Adrenal gland (tissue), 19 donors: ENCODE measurements at places on chromosomes 1 and 21.

DNA sequence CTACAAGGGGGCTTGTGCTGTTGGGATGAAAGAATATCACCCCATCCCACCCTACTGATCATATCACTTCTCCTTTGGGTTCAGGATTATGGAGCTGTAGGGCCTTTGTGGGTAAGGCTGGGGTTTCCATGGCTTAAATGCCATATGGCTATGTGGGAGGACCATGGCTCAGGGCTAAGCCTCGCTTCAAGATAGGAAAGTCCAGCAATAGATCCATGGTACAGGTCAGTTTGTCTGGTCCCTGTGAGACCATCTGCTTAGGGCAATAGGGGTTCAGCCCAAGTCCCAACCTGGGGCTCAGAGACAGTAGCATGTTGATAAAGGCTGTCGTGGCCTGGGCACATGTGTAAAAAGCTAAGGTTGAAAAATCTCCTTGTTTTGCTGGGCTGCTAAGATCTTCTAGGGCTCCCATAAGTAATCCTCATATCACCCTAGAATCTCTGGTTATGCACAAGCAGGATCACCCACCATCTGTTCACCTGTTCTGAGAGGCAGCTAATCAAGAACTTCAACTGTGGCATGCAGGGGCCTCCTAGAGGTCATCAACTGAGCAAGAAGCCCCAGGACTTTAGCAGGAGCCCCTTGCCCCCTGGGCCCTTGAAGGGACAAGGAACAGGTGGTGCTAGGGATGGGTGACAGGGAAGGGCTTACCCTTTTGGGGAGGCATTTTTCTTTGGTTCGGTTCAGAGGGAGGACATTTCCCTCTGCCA is 66.5 kb downstream of the UBE2T start:
- no peaks in the 10 kb centered on the region for H3K36me3 ChIP-seq
- H3K27ac ChIP-seq, result no peak overlapping the region
- no peak for DNase-seq
- no peaks in the 10 kb centered on the region for H3K27me3 ChIP-seq

GRCh38 chr1:101191049-101191448 is 45.8 kb upstream of the S1PR1 start:
- H3K27ac ChIP-seq, result no peak overlapping the region
- no peak overlapping the region for H3K4me3 ChIP-seq
- H3K27me3 ChIP-seq, result peaks cover 3% of the 10 kb centered on the region
- DNase-seq, result no peak

GRCh38 chr1:41545996-41546832 is 61.7 kb upstream of the EDN2 start:
- no peaks in the 10 kb centered on the region for H3K36me3 ChIP-seq
- DNase-seq, result no peak

DNA sequence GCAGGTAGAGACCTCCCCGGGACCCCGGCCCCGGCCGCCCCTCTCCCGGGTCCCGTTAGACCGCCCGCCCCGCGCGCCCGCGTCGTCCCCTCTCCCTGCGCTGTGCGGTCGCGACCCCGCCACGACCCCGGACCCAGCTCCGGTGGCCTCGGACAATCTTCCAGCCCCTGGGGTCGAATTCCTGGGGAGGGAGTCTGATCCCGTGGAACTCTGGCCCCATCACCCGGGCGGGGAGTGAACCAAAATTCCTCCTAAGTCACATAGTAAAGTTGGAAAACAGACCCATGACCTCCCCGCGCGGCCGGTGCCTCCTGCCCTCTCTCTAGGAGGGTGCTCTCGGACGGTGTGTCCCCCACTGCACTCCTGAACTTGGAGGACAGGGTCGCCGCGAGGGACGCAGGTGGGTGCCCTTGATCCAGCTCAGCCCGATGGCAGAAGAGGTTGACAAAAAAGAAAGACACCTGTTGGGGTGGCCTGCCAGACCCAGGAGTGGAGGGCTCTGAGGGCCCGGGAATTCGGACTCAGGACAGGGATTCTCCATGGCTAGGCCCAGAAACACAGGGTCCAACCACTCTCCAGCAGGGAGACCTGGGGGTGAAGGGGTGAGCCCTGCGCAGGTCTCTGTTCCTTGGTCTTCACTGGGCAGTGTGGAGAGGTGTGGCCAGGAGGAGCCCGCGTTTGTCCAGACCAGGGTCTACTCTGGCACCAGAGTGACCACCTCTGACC is 451 bp downstream of the ADAMTSL4 start:
- H3K4me1 ChIP-seq, result peaks cover 40% of the 10 kb centered on the region
- no peak overlapping the region for H3K4me3 ChIP-seq
- H3K27me3 ChIP-seq, result no peaks in the 10 kb centered on the region
- no peaks in the 10 kb centered on the region for H3K36me3 ChIP-seq
- H3K27ac ChIP-seq, result peak overlapping the region; percentile 92
- peak; percentile 50 for DNase-seq

- peaks cover 11% of the 10 kb centered on the region for H3K4me1 ChIP-seq
- H3K36me3 ChIP-seq, result no peaks in the 10 kb centered on the region
- no peak overlapping the region for H3K27ac ChIP-seq
- DNase-seq, result no peak
- no peaks in the 10 kb centered on the region for H3K27me3 ChIP-seq
These were observed 40.8 kb downstream of the WNT2B start for GRCh38 chr1:112549590-112549989.

DNA sequence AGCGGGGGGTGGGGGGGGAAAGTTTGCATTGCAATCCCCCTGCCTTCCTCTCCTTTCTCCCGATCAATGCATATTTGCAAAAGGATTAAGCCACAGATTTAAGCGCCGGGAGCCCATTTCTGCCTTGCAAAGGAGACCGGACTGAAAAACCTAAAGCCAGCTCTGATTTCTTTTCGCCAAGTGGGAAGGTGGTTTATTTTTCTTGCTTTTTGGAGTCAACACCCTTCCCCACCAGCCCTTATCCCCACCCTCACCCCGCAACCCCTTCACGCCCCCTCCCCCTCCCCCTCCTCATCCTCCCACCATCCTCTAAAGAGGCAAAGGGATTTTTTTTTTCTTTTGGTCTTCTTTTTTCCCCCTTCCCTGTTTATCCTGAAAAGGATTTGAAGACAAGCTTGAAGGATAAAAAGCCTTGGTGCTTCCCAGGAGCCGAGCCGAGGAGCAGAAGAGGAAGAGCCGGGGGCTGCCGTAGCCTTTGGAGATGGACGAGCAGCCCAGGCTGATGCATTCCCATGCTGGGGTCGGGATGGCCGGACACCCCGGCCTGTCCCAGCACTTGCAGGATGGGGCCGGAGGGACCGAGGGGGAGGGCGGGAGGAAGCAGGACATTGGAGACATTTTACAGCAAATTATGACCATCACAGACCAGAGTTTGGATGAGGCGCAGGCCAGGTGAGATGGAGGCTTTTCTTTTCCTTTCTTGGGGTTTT is 513 bp downstream of the PBX1 start:
- DNase-seq, result peak; percentile 51
- peak overlapping the region; percentile 82 for H3K27ac ChIP-seq
- no peaks in the 10 kb centered on the region for H3K36me3 ChIP-seq

GRCh38 chr1:209769971-209770370 is 14.1 kb downstream of the TRAF3IP3 start:
- H3K27me3 ChIP-seq, result no peaks in the 10 kb centered on the region
- DNase-seq, result no peak
- no peaks in the 10 kb centered on the region for H3K36me3 ChIP-seq
- H3K4me1 ChIP-seq, result peaks cover 12% of the 10 kb centered on the region
- H3K27ac ChIP-seq, result no peak overlapping the region

- no peaks in the 10 kb centered on the region for H3K36me3 ChIP-seq
- no peaks in the 10 kb centered on the region for H3K4me1 ChIP-seq
- DNase-seq, result no peak
- H3K27ac ChIP-seq, result no peak overlapping the region
- H3K27me3 ChIP-seq, result no peaks in the 10 kb centered on the region
These were observed 11.9 kb downstream of the MX2 start for GRCh38 chr21:41373763-41374162.

- no peak overlapping the region for H3K27ac ChIP-seq
- H3K4me1 ChIP-seq, result no peaks in the 10 kb centered on the region
- H3K36me3 ChIP-seq, result no peaks in the 10 kb centered on the region
- no peak overlapping the region for H3K4me3 ChIP-seq
- no peak for DNase-seq
- H3K27me3 ChIP-seq, result no peaks in the 10 kb centered on the region
These were observed 19.4 kb downstream of the CERS2 start for GRCh38 chr1:150955280-150955679.

DNA sequence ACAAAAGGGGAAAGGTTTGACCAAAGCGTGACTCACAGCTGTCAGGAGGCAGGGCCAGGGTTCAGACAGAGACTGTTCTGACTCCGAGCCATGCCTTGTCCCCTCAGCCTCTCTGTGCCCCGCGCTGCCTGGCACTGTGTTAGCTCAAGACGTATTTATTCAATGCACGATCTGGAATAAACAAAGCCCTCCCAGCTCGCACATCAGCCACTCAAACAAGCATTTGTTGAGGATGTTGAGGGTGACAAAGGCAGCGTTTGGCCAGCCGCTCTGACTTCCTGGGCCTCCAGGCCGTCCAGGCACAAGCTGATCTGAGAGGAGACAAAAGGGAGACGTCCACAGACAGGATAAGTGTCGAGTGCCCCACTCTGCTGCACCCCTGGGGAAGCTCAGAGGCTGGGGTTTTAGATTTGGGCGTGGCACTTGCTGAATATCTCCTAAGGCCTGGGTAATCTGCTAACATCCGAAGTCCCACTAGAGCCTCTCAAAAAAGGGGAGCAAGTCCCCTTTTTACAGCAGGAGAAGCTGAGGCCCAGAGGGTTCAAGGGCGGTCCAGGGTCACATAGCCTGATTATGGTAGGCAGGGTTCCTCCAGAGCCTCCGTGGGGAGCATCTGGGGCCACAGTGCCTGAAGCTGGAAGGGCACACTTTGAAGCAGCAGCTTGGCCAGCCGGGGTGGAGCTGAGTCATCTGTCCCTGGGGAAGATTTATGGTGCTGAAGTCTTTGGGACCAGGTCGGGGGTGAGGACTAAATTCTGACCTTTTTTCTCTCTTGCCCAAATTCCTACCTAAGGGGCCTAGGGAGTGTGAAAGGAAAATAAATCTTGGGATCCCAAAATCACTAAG is 95.9 kb downstream of the SPSB1 start:
- no peaks in the 10 kb centered on the region for H3K27me3 ChIP-seq
- DNase-seq, result peak; percentile 81
- peak overlapping the region; percentile 89 for H3K27ac ChIP-seq

GRCh38 chr1:43339584-43340232 is 2.1 kb downstream of the MPL start:
- H3K4me3 ChIP-seq, result no peak overlapping the region
- H3K36me3 ChIP-seq, result no peaks in the 10 kb centered on the region

DNA sequence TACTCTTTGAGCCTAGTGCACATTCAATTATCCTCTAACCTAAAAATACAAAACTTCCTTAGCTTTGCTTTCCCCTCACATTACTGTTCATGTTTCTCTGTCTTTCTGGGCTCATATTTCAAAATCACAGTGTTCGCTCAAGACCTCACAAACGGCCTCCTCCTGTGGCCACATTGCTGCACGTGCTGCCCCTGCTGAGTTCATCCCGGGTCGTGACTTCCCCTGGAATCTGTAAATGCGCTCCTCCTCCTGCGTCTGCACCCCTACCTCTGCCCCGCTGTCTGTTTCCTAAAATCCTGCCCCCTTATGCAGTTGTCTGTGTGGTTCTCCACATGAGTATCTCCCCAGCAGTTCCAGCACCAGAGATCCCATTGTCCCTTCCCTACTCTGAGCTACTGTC is 45.5 kb upstream of the RAVER2 start:
- H3K27ac ChIP-seq, result no peak overlapping the region
- no peaks in the 10 kb centered on the region for H3K4me1 ChIP-seq
- no peaks in the 10 kb centered on the region for H3K36me3 ChIP-seq
- H3K27me3 ChIP-seq, result no peaks in the 10 kb centered on the region
- H3K4me3 ChIP-seq, result no peak overlapping the region

DNA sequence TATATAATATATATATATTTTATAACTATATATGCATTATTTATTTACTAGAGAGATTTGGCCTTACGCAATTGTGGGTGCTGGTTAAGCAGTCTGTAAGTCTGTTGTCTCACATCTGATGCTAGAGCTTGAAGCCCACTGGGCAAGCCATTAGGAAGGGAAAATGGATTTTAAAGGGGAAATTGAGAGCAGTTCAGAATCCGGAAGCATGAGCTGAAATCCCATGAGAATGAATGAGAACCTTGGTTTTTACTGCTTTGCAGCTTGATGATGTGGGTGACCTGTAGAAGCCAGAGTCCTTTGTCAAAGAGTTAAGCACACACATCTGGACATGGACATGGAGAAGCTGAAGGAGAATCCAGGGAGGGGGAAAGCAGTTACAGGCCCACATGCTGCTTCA is 220.8 kb upstream of the DAB1 start:
- DNase-seq, result no peak
- H3K4me1 ChIP-seq, result no peaks in the 10 kb centered on the region
- no peak overlapping the region for H3K4me3 ChIP-seq
- no peaks in the 10 kb centered on the region for H3K27me3 ChIP-seq
- no peak overlapping the region for H3K27ac ChIP-seq

GRCh38 chr1:16013220-16013907 is 4.5 kb downstream of the HSPB7 start:
- peak overlapping the region; percentile 1 for H3K27ac ChIP-seq
- H3K4me1 ChIP-seq, result peaks cover 59% of the 10 kb centered on the region
- H3K36me3 ChIP-seq, result no peaks in the 10 kb centered on the region
